ENCODE measurements at places on chromosomes 16 and 17.
A peak's percentile ranks its signal among the peaks of the same experiment; 100 is the strongest.

DNA sequence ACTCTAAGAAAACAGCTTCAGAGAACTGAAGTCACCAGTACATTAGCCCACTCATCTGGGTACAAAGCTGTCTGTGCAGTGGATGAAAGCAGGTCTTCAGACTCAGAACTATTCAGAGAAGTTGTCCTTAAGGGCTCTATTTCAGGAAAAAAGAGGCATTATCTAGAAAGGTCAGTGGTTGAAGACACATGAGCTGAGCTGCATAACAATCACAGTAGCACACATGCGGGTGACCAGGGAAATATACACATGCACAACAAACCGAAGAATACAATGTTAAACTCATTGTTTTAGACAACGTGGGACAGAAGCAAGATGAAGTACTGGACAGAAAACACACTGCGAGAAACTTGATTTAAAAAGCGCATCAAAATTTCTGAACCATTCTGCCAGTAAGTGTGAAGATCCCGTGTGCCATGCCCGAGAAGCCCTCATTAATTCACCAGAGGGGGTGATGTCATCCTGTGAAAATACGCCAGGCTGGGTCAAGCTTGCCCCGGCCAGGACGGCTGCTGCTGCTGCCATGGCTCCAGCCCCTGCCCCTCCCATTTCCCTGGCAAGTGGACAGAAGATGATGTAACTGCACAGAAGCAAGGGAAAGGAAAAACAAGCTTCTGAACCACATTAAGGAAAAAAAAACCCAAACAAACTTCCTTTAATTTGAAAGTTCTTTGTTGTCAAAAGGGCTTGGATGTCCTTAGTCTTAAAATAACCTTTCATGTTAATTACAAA is 10.1 kb downstream of the DYNC1LI2 start:
- no peak for DNase-seq
- peaks cover 98% of the 10 kb centered on the region for H3K36me3 ChIP-seq
- no peaks in the 10 kb centered on the region for H3K4me1 ChIP-seq

DNA sequence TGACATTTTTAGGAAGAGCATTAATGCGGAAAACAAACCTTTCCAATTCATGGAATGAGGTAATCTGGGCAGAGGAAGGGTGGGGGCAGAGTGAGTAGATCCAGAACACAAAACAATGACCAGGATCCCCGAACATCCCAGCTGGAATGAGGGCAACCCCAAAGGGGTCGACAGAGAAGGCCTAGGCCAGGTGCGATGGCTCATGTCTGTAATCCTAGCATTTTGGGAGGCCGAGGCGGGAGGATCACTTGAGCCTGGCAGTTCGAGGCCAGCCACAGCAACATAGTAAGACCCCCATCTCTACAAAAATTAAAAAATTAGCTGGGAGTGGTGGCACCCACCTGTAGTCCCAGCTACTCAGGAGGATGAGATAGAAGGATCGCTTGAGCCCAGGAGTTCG is 64.7 kb downstream of the ZFHX3 start:
- H3K36me3 ChIP-seq = peaks cover 22% of the 10 kb centered on the region
- H3K27ac ChIP-seq = no peak overlapping the region
- H3K27me3 ChIP-seq = no peaks in the 10 kb centered on the region
- DNase-seq = no peak
- H3K4me3 ChIP-seq = no peak overlapping the region

DNA sequence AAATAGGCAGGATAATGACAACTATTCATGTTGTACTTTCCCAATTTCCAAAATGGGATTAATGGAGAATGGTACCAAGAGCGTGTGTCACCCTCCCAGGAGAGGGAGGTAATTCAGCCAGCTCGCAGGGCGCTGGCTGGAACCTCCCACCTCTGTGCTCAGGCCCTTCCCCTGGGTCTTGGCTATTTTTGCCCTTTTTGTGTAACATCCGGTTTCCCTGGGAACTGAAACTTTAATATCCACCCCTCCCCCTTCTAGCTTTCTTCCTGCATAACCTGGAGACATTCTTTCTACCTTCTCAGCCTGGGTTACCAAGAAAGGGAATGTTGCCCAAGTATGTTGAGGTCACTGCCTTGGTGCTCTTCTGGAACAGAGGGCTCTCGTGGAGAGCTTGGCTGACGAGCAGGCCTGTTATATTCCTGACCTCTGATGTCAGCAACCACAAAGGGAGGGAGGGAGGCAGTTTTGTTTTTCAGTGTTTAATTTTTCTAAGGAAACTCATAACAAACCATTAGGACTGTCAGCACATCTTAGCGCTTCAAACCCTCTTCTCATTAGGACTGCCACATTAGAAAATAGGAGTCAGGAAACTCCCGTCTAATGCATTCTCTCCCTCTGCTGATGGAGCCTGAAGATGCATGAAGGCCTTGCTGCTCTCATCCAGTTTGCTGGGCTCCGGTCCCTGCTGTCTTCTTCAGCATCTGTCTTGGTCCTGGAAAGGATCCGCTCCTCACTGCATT is 25.6 kb downstream of the ITGB3 start:
- H3K4me3 ChIP-seq = peak overlapping the region; percentile 10
- H3K4me1 ChIP-seq = peaks cover 23% of the 10 kb centered on the region
- DNase-seq = no peak
- no peaks in the 10 kb centered on the region for H3K36me3 ChIP-seq
- H3K27me3 ChIP-seq = no peaks in the 10 kb centered on the region

DNA sequence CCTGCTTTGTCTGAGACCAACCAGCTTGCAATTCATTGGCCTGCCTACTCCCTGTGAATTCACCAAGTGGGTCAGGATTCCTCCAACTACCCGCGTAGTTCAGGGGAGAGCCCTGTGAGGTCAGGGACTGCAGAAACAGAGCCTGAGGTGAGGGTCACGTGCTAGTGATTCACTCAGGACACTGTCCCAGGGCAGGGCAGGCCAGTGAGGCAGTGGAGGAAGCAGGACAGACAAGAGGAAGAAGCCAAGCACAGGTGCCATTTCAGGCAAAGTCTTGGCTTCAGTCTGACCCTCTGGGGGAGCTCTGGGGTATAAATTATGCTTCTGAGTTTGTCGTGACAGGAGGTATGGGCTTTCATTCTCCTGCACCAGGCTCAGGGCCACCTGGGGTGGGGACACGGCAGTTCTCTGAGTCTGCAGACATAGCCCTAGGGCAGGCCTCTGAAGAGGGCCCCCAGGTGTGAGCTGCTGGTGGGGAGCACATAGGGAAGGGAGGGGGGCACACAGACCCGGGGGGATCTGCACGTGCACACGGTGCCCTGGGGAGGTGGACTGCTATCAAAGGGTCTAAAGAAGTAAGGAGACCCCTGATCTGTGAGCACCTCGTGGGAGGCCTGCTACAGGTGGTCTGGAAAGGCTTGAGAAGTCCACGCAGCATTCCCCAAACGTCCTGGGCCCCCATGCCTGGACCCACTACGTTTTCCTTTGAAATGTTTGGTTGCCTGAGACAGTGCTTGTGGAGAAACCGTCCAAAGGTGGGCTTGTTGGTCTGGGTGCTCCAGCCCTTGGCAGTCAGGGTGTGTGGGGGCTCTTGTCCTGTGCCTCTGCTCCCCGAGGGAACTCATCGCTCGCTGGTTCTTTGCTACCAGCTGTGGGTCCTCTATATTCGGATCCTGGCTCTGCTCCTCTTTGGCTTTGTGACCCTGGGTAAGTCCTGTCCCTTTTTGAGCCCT is 46.4 kb downstream of the NKD1 start:
- H3K4me1 ChIP-seq = peaks cover 5% of the 10 kb centered on the region
- no peak overlapping the region for H3K27ac ChIP-seq
- DNase-seq = no peak
- no peaks in the 10 kb centered on the region for H3K36me3 ChIP-seq

DNA sequence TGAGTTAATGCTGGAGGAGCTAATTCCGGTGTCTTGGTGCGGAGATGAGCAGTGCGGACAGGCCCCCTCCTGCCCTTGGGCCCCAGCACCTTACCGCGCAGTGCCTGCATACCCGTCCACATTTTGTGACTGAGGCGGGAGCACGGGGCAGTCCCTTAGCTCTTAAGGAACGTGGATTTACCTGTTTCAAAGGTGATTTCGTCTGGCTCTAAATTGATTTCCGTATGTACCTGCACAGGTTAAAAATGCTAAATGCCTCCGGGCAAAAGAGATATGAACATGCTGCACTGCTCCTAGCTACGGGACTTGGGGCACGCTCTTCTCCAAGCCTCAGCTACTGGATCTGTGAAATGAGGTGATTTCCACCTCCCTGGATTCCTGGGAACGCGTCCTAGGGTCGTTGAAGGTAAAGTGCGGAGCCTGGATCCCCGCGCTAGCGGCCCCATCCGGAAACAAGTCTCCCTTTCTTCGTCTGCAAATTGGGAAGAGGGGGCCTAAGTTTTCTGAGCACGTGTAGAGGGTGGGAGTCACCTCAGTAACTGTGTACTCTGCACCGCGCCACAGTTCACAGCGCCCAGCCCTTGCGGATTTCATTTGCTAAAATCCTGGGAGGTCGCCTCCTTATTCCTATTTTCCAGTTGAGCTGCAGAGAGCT is 669 bp upstream of the CRISPLD2 start:
- H3K27me3 ChIP-seq = peaks cover 75% of the 10 kb centered on the region
- no peak for DNase-seq
- H3K27ac ChIP-seq = no peak overlapping the region
- H3K4me1 ChIP-seq = peaks cover 6% of the 10 kb centered on the region
- H3K36me3 ChIP-seq = no peaks in the 10 kb centered on the region

- no peaks in the 10 kb centered on the region for H3K27me3 ChIP-seq
- H3K4me1 ChIP-seq = peaks cover 30% of the 10 kb centered on the region
- no peak overlapping the region for H3K4me3 ChIP-seq
- H3K36me3 ChIP-seq = no peaks in the 10 kb centered on the region
These were observed 53.4 kb downstream of the PIMREG start for GRCh38 chr17:6497496-6498221.

- no peaks in the 10 kb centered on the region for H3K4me1 ChIP-seq
- no peaks in the 10 kb centered on the region for H3K27me3 ChIP-seq
- H3K27ac ChIP-seq = no peak overlapping the region
These were observed 96.9 kb downstream of the RBFOX3 start for GRCh38 chr17:79513820-79514535.

DNA sequence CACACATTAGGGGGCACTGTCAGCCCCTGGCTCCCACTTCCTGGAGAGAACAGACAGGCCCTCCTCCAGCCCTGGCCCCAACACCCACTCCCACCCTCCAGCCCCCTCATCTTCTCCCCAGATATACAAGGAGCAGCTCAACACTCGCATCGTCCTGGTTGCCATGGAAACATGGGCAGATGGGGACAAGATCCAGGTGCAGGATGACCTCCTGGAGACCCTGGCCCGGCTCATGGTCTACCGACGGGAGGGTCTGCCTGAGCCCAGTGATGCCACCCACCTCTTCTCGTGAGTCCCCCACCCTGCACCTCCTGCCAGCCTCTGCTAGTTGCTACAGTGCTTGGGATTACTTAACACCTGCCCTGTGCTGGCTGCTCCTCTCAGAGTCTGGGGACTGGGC is 14.4 kb downstream of the ADAM11 start:
- no peak overlapping the region for H3K27ac ChIP-seq
- H3K36me3 ChIP-seq = no peaks in the 10 kb centered on the region
- no peak overlapping the region for H3K4me3 ChIP-seq
- peaks cover 6% of the 10 kb centered on the region for H3K4me1 ChIP-seq
- no peaks in the 10 kb centered on the region for H3K27me3 ChIP-seq

GRCh38 chr16:81650982-81651562 is 128.0 kb upstream of the PLCG2 start:
- H3K4me3 ChIP-seq = no peak overlapping the region
- no peaks in the 10 kb centered on the region for H3K36me3 ChIP-seq
- H3K4me1 ChIP-seq = peaks cover 25% of the 10 kb centered on the region
- peak overlapping the region; percentile 31 for H3K27ac ChIP-seq
- peak; percentile 48 for DNase-seq
- no peaks in the 10 kb centered on the region for H3K27me3 ChIP-seq

GRCh38 chr17:35256629-35257028 is 13.8 kb downstream of the SLFN5 start:
- no peak overlapping the region for H3K27ac ChIP-seq
- H3K4me3 ChIP-seq = no peak overlapping the region
- DNase-seq = no peak
- peaks cover 4% of the 10 kb centered on the region for H3K4me1 ChIP-seq
- H3K27me3 ChIP-seq = no peaks in the 10 kb centered on the region

GRCh38 chr17:78184868-78185267 is 2.0 kb downstream of the TK1 start:
- no peak overlapping the region for H3K4me3 ChIP-seq
- DNase-seq = no peak
- H3K36me3 ChIP-seq = peaks cover 60% of the 10 kb centered on the region
- peaks cover 23% of the 10 kb centered on the region for H3K4me1 ChIP-seq

DNA sequence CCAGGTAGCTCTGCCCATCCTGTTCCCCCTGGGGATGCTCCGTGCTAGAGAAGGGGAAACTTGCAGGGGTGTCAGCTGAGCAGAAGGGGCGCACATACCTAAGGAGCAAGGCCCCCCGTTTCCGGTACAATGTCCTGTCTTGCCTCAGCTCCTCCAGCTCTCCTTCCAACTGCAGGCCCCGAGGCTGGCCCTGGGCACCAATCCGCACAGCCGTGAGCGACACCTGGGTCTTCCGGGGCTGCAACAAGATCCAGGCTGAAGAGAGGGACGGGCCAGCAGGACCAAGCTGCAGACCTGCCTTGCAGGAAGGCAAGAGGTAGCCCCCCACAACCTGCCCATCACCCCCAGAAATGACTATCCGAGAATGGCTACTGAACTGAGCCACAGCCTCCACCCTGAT is 102.6 kb downstream of the RMI2 start:
- no peaks in the 10 kb centered on the region for H3K4me1 ChIP-seq
- no peak overlapping the region for H3K27ac ChIP-seq
- peaks cover 18% of the 10 kb centered on the region for H3K27me3 ChIP-seq
- DNase-seq = no peak
- no peak overlapping the region for H3K4me3 ChIP-seq
- H3K36me3 ChIP-seq = no peaks in the 10 kb centered on the region

DNA sequence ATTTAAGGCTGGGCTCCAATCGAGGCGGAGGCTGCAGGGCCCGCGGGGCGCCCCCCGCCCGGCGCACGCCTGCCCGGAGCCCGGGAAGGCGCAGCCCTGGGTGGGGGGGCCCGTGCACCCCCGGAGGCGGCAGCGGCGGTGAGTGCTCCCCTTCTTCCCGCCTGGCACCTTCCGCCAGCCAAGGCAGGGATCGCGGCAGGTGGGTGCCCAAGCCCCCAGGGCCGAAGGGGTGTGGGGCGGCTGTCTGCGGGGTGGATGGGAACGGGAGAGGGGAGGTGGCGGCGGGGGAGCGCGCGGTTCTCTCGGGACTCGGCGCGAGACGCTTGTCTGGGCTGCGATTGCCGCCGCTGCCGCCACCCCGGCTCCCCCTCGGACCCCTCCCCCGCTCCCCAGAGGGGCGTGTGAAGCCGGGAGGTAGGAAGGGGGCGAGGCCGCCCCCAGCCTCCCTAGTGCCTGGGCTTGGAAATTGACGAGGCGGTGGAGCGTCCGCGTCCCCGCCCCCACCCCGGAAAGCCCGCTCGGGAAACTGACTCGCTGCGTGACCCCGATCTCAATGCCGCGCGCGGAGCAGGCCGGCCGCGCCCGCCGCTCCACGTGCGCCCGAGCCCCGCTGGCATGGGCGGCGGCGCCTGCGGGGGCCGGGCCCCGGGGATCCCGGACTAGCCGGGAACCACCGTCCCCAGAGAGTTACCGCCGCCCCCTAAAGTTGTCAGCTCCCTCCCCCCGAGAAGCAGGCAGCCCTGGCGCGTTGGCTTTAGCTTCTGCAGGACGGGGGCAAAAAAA is 231.5 kb downstream of the MRTFB start:
- peaks cover 4% of the 10 kb centered on the region for H3K27me3 ChIP-seq
- H3K27ac ChIP-seq = no peak overlapping the region
- H3K36me3 ChIP-seq = no peaks in the 10 kb centered on the region
- no peak for DNase-seq

Measured in neuronal stem cell (in vitro differentiated cells).